Fibroblast of pulmonary artery (primary cell): ENCODE measurements at places on chromosomes 4 and X.
A peak's percentile ranks its signal among the peaks of the same experiment; 100 is the strongest.

DNA sequence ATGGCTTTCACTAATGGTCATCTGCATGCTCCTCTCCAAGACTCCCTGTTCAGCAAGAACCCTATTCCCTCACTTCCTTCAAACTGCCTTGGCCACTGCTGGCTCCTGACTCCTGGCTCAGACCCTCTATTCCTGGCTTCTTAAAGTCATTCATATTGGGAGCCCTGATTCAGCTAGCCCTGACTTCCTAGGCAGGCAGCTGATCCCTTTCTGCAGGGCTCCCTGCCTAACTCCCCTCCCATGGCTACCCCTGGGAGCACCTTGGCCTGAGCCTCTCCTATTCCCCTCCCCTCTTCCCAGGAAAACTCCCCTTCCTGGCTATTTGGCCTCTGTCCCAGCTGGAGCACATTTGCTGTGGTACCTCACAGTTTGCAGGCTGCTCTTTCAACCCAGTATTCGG is 154.9 kb upstream of the PJA1 start:
- DNase-seq = no peak

DNA sequence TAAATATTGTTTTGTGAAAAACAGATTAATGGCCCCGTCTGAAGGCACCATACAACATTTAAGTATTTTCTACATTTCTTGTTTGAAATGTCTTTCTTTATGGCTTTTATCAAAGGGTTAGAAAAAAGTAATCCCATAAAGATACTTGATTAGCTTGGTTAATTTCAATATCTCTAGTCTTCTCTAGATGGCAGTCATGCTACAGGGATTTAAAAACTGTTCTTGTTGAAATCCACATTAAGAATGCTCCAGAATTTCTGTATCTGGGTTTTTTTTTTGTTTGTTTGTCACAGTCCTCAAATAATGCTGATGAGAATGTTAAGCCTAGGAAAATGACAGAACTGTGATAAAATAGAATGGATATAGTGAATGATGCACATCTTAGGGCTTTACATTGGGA is 109.0 kb upstream of the AADAT start:
- no peak for DNase-seq

DNA sequence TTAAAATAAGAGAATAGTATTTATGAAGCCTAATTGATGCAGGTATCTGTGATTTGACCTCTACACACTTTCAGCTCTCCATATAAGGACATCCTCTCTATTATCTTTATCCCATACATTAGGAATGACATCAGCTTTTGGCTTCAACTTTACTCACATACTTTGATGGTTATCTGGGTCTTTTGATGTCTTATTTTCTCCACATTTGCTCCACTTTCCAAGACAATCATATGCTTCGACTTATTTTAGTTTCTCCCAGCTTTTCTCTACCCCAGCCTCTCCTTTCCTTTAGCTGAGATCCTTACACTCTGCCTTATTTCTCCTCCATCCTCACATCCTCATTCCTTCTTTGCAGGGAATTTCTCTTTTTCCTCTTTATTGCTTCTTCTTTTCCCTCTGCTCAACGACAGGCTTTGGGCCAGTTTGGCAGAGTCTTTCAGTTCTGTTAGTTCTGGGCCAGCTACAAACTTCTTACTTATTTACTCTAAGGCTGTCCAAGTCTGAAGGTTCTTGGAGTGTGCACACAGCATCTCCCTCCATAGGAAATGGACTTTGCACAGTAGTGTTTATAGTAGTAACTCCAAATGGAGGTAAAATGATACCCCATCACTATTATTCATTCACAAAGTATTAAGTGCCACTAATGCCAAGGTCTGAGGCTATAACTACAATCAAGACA is 50.5 kb downstream of the SLC4A4 start:
- no peak for DNase-seq

- no peak for DNase-seq
Observed at GRCh38 chrX:55028040-55028439, 2.7 kb downstream of the ALAS2 start.

- no peak for DNase-seq
Observed at GRCh38 chr4:101328063-101328602, 19.2 kb downstream of the PPP3CA start.

GRCh38 chrX:84186603-84187532 is 1.1 kb downstream of the RPS6KA6 start:
- no peak for DNase-seq

GRCh38 chrX:123358457-123358856 is 174.4 kb downstream of the GRIA3 start:
- no peak for DNase-seq

- DNase-seq = no peak
Observed at GRCh38 chrX:139196890-139197289, 333.6 kb upstream of the F9 start.

- no peak for DNase-seq
Observed at GRCh38 chr4:82491251-82491960, 61.0 kb downstream of the ENOPH1 start.

GRCh38 chr4:38040619-38041018 is 80.4 kb downstream of the PTTG2 start:
- no peak for DNase-seq

DNA sequence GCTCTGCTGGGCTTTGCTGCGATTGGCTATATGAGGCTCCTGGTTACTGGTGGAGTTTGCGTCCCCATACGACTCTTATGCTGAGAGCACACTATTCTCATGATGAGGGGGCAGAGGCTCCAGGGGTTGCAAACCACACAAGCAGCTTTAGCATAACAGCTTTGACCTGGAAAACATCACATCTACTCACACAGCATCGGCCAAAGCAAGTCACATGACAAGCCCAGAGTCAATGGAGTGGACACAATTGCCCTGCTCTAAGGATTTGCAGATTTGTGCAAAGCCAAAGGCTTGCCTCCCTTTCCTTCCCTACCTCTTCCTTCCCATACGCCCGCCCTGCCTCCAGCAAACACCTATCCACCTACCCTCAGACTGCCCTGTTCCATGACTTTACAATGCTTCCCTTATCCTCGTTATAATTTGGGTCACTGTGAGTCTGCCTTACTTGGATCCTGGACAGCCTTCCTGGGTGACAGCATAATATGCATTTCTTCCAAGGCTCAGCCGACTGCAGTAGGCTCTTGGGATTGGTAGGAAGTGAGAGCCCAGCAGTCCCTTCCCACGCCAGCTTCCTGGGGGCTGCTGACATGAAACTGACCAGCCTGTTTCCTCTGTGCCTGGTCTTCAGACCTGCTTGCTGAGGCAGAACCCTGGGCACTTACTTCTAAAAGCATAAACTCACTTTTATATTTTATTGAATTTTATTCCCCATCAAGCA is 208.2 kb upstream of the PSAPL1 start:
- DNase-seq = no peak

GRCh38 chrX:134444681-134445080 is 15.3 kb upstream of the HPRT1 start:
- DNase-seq = no peak

DNA sequence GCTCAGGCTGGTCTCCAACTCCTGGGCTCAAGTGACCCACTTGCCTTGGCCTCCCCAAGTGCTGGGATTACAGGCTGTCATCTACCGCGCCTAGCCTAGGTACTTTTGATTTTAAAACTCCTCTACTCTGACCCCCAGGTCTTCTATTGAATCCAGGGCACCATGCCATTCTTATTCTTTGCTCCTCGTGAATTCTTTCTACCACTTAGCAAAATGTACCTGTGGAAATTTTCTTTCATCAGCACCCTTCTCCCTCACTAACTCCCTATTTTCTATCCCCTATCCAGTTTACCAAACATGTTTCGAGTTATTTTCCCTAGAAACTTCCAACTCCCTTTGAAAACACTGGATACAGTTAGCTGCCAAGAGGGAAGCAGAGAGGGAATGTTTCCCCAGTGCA is 60.0 kb upstream of the RAPGEF2 start:
- DNase-seq = no peak

GRCh38 chr4:4888695-4889094 is 29.2 kb downstream of the MSX1 start:
- no peak for DNase-seq

GRCh38 chrX:9183481-9183880 is 149.6 kb upstream of the FAM9B start:
- no peak for DNase-seq

DNA sequence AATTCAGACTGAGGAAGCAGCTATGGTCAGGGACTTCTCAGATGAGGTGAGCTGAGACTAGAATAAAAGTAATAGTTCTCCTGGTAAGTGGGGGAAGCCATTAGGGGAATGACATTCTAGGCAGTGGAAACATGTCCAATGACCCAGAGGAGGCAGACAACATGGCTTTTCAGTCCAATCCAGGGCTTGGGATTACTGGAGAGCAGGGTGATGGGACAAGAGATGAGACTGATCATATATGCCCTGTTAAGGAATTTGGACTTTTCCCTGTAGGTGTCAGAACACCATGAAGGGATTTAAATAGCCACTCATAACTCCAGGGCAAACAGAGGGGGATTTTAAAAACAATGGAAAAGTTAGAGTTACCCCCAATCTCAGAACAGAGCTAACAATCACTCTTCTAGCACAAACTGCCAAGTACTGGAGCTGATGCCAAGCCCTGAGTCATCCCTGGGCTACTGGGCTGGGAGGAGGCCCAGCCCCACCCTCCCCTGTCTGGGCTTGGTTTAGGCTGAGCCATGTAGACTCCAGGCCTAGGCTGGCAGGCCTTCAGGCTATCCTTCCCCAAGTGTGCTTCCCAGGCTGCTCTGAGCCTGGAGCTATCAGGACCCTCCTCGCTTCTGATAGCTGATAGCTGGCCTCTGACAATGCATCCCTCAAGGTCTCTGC is 22.7 kb upstream of the MSN start:
- peak; percentile 84 for DNase-seq

- DNase-seq = no peak
Observed at GRCh38 chrX:114615765-114616164, 31.9 kb downstream of the HTR2C start.

GRCh38 chr4:40289366-40290188 is 45.6 kb upstream of the CHRNA9 start:
- DNase-seq = no peak

DNA sequence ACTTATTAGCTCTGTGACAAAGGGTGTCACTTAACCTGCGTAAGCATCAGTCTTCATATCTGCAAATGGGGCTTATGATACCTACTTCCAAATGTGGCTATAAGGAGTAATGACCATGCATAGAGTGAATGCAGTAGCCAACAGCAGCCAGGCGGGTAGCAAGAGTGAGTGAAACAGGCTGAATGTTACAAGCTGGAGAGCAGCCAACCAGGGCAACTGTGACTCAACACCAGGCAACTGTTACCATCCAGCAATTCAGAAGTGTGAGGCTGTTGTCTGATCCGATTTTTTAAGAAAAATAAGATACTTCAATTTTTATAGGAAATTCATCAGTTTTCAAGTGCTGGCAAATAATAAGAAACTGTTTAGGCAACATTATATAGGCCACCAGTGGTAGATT is 270.2 kb upstream of the TAPT1 start:
- peak; percentile 58 for DNase-seq

GRCh38 chrX:19810802-19811201 is 76.6 kb downstream of the SH3KBP1 start:
- DNase-seq = peak; percentile 37

GRCh38 chr4:150943818-150944217 is 71.3 kb downstream of the LRBA start:
- DNase-seq = no peak

DNA sequence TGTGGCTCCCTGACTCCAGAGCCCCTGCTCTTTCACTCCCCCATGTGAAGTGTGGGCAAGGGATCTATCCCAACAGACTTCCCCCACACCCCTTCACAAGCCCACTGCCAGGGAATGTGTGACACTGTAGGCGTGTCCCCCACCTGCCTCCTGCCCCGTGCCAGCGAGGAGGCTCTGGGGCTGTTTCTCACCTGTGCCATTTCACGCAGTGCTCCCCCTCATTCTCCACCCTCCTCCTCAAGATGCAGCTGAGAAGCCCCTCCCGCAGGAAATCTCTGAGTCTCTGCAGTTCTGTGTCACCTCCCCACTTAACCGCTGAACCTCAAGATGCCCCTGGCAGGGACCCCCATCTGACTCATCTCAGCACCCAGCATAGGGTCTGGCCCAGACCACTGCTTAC is 5.4 kb downstream of the MAN2B2 start:
- DNase-seq = no peak

DNA sequence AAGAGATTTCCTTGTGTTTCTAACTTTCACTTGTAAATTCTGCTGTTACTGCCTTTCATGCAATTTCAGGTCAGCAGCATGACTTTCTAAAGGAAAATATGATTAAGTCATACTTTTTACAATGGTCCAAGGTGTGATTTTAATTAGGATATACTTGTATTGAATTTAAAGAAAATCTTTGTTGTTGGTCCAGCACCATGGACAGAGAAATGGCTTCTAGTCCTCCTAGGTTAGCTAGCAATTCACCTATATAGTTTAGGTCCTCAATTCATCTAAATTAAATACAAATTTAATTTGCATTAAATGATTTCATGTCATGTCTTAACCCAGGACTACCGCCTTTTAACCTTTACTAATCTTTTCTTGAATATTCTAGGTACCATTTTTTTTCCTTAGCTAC is 304.9 kb upstream of the RPS6KA3 start:
- DNase-seq = peak; percentile 26

- DNase-seq = peak; percentile 54
Observed at GRCh38 chr4:151801547-151802516, 41.0 kb upstream of the GATB start.

DNA sequence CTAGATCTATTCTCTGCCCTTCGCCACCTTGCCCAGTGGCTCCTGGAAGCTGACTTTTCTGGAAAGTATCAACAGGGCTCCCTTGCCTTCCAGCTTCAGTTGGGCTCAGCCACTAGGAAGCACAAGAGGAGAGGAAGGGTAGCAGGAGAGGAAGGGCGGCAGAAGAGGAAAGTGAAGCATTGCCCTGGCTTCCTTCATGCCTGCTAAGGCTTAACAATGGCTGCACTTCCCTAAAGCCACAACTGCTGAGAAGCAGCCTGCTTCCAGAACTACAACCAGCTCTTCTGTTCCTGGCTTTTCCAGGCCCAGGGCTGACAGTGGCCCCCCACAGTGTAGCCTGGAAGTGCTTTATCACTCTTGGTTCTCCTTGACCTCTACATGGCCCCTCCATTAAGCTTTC is 29.1 kb upstream of the PGM2 start:
- no peak for DNase-seq

DNA sequence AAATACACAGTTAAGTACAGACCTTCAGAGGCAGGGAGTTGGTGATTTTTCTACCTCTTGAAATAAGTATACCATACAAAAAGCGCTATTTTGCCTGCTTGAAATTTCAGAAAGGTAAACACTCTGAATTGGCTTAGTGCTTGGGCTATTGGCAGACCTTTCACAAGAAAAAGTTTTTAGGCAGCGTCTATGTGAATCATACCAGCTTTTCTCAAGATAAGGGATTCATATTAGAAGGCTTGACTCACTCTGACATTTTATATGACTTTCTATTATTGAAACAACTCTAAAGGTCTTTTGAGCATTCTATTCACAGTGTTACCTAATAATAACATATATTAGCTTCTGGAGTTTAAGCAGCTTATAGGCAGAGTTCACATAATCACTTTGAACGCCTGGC is 286.4 kb upstream of the FAT1 start:
- peak; percentile 13 for DNase-seq

DNA sequence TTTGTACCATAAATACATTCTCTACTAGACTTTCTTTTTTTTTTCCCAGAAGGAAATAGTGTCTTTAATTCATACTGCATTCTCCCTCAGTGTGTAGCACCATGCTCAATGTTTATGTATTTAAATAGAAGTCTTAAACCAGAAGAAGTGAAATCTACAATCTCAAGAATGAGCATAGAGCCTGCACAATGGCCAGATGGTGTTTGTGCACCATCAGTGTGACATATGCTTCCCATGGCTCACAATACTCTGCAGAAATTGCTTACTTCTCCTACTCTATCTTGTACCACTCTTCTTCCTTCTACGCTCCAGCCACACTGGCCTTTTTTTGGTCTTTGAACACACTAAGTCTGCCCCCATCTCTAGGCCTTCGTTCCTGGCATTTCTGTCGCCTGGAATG is 2.6 kb upstream of the DOCK11 start:
- no peak for DNase-seq

- DNase-seq = no peak
Observed at GRCh38 chrX:120746153-120746552, 116.3 kb upstream of the C1GALT1C1 start.
